ENCODE measurements at places on chromosomes 12 and 14.
A peak's percentile ranks its signal among the peaks of the same experiment; 100 is the strongest.

DNA sequence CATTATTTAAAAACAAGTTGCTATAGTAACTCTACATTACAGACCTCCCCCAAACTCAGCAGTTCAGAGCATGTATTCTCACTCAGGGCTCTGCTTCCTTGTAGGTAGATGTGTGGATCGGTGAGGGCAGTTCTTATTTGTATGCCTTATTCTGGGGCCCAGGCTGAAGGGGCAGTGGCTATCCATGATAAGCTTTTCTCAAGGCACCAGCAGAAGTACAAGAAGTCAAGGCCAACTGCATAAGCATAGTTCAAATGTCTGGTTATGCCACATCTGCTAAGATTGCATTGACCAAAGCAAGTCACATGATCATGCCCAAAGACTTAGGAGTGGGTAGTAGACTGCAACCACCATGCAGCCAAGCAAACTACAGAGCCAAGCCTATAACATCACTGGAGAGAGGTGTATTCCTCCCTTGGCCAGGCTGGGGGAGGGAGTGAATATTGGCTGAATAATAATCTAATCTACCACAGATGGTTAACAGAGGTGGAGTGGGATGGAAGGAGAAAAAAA lies 4.6 kb downstream of the PSEN1 start:
- no peak for DNase-seq

- no peak for DNase-seq
These were observed 715 bp downstream of the CACNB3 start for GRCh38 chr12:48818831-48819590.

GRCh38 chr14:77260631-77261030 lies 10.4 kb downstream of the NGB start:
- DNase-seq, result no peak

DNA sequence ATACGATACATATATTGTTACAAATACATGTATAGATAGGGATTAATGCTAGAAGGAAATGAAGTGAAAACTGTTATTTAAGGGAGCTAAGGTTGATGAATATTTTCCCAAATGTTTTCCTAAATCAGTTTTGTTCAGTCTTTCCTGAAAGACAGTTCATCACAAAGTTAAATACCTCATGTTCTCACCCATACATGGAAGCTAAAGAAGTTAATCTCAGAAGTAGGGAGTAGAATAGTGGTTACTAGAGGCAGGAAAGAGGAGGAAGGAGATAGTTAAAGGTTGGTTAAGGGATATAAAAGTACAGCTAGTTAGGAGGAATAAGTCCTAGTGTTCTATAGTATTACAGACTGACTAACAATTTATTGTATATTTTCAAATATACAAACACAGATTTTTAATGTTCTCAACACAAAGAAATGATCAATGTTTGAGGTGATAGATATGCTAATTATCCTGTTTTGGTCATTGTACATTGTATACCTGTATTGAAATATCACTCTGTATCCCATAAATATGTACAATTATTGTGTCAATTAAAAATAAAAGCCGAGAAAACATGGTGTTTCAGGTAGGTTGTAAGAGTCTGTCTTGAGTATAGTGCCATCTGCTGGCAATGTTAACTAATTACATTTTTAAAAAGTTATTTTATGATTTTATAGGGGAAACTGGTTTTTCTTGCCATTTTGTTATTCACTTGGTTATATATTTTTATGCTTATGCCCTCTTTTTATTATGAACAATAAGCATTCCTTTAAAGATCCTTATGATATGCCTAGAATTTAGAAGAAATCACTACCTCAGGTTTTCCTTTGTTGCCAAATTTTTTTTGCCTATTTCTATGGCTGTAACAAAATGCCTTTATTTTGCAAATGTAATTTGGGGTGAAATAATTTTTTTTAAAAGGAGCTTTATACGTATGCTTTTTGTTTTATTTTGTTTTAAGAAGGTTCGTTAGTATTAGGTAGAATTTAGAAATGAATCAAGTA lies 26.9 kb downstream of the ZDHHC17 start:
- peak; percentile 7 for DNase-seq

DNA sequence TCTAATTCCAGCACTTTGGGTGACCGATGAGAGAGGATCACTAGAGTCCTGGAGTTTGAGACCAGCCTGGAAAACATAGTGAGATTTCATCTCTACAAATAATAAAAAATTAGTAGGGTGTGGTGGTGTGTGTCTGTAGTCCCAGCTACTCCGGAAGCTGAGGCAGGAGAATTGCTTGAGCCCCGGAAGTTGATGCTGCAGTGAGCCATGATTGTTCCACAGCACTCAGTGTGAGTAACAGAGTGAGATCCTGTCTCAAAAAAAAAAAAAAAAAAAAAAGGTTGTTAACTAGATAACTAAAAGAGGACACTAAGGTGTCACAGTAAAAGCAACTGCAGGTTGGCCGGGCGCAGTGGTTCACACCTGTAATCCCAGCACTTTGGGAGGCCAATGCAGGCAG lies 121.3 kb upstream of the MAX start:
- no peak for DNase-seq

DNA sequence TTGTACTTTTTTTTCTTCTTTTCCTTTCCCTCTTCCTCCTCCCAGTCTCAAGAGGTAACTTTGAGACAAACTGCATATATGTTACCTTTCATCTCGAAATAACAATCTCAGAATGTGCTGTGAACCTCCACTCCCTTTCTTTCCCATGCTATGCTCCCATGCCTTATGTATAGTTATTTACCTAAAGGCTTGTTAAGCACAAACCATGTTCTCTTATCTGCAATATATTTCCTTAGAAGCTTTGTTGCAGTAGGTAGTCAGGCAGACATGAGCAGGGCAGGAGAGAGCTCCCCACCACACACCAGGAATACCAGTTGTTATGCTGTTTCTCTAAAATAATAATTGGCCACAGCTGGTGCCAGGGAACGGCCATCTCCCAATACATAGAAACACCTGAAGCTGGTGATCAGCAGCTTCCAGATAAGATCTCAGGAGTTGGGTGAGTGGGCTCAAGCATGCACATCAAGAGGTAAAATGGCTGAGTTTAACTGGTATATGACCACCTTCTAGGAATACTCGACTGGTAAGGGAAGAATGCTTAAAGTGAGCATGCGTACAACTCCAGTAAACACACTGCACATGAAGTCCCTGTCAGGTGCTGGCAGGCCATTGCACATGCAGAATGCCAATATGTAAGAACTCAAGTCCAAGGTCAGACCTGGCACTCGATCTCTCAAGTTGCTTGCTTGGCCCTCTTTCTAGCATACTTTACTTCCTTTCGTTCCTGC lies 14.8 kb upstream of the DHRS2 start:
- no peak for DNase-seq

DNA sequence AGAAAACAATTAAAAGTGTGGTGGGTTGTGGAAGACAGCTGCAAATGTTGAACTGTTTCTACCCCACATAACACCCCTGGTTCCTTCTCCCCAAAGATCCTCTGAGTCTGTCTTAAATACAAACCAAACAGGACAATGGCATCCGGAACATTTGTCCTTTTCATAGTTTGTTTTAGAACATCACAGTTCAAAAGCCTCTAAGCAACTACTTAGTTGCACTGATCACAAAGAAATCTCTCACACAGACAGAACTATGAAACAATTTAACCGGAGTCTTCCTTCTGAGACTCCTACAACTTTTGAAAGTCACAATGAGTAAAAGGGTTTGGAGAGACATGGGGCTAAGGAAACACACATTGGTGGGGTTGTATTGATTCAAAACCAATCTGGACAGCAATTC lies 125.6 kb downstream of the SLC25A21 start:
- DNase-seq, result no peak

- no peak for DNase-seq
These were observed 61.4 kb upstream of the ESRRB start for GRCh38 chr14:76314521-76315034.

GRCh38 chr12:116207274-116207673 lies 70.2 kb downstream of the MED13L start:
- no peak for DNase-seq

GRCh38 chr12:20577054-20577453 lies 118.1 kb upstream of the SLCO1C1 start:
- DNase-seq, result no peak

Measured in NCI-H226 (cell line).